ENCODE measurements at places on chromosomes 5 and 9.

DNA sequence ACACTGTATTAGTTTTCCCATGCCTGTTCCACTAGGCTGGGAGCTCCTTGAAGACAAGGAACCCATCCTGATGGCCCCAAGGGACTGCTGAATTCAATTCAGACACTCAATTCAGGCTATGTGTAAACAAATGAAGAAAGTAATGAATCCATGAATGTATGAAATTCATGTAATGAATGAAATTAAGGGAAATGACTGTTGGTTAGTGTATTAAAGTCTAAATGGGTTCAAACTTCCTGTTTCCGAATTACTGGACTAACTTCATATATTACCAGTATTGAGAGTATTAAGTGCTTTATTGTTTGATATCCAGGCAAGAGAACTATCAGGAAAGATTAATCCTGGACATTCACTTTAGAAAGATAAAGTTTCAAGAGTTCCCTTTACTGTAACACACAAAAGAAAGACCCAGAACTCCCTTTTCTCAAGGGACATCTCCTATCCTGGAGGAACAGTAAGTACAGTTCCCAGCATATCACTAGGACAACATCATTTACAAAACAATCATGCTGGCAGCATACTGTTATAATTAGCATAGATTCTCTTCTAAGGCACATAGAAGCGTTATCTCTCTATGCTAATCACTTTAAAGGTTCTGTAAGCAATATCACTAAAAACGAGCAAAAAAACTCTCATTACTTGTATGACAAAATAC, 28.5 kb upstream of the IFNK start:
- DNase-seq = no peak

- DNase-seq = no peak
These were observed 1173.7 kb upstream of the SEMA6A start for GRCh38 chr5:117748336-117748735.

- DNase-seq = no peak
These were observed at the start of gene RNF180 for GRCh38 chr5:64165500-64166200. Gene RNF180, plus strand, starts transcription at chr5:64165843. Its CDS starts 34,965 bp downstream, at chr5:64200808.

- no peak for DNase-seq
These were observed 27.5 kb upstream of the NCS1 start for GRCh38 chr9:130144703-130145102.

GRCh38 chr5:134969166-134969565, 1.5 kb downstream of the CATSPER3 start:
- DNase-seq = no peak

DNA sequence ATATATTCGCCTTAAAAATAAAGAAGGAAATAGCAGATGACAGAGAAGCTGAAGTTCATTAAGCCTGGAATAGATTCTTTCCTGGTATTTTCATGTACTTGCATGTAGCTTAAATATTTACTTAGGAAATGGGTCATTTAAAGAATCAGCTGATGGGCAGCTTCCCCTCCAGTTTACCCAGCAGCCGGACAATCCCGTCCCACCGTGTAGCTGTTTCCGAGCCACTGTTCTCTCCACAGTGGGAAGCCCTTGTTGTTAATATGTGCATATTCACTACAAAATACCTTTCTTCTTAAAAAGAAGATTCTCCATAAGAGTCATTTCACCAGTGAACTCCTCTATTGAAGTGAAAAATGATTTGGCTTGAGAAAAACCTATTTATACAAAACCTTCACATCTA, 187.0 kb downstream of the FANCC start:
- DNase-seq = no peak

DNA sequence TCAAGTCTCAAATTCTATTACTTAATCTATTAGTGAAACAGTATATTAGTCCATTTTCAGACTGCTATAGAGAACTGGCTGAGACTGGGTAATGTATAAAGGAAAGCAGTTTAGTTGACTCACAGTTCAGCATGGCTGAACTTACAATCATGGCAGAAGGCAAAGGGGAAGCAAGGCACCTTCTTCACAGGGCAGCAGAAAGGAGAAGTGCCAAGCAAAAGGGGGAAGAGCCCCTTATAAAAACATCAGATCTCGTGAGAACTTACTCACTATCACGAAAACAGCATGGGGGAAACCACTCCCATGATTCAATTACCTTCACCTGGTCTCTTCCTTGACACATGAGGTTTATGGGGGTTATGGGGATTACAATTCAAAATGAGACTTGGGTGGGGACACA, 67.9 kb upstream of the CHSY3 start:
- peak; percentile 23 for DNase-seq

DNA sequence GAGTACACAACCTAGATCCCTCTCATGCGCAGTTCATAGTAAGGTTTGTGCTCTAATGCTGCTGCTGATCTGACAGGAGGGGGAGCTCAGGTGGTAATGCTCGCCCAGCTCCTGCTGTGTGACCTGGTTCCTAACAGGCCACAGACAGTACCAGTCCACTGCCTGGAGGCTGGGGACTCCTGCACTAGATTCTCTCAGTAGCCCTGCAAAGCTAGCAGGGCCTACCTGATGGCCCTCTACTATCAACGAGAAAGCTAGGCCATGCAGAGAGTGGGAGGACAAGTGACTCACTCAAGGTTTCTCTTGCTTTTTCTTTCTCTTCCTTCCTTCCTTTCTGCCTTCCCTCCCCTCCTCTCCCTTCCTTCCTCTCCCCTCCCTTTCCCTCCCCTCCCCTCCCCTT, 55.1 kb upstream of the TEX48 start:
- DNase-seq = no peak

DNA sequence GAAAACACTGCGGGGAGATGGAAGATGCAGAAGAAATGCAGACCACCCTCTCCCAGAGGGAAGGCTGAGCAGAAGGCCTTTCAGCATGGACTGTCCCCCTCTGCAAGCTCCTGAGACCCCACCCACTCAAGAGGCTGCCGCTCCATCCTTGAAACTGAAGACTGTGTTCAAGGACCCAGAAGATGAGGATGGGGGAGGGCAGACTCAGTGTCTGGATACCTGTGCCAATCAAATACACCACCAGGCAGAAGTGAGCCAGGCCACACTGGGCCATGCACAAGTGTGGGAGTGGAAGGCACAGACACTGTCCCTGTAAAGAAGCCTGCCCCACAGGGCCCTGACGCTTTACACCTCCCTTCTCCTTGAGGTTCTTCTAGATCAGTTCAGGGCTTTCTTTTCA, 40.0 kb upstream of the IPPK start:
- no peak for DNase-seq

- DNase-seq = no peak
These were observed 32.2 kb upstream of the ENHO start for GRCh38 chr9:34555002-34555348.

GRCh38 chr9:137129456-137130175, 9.3 kb upstream of the GRIN1 start:
- DNase-seq = peak; percentile 92

DNA sequence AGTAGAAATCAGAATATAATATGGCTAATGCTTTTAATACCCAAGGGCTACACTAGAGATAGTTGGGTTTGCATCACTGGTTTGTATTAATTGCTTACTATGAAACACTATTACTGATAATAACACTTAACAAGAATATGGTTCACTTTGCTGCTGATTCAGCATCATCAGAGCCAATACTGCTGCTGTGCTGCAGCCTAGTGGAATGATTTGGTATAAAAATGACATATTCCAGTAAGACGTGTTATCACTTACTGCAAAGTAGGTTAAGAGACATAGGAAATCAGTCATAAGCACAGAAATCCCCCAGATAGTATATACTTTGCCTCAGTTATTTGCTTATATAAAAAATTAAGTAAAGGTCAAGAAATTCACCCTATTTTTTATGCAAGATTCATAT, 2.8 kb downstream of the CDH10 start:
- DNase-seq = peak; percentile 79

GRCh38 chr5:159057426-159057825, 42.3 kb downstream of the EBF1 start:
- no peak for DNase-seq

- no peak for DNase-seq
These were observed 41.6 kb upstream of the PPP2CA start for GRCh38 chr5:134267366-134268018.

- no peak for DNase-seq
These were observed 147.0 kb upstream of the ZNF366 start for GRCh38 chr5:72654231-72654630.

GRCh38 chr5:126182971-126183695, 240.1 kb upstream of the GRAMD2B start:
- no peak for DNase-seq

- DNase-seq = peak; percentile 22
These were observed 42.5 kb downstream of the RALGPS1 start for GRCh38 chr9:126956917-126957686.

GRCh38 chr5:14168144-14168792, 25.1 kb downstream of the TRIO start:
- no peak for DNase-seq

- no peak for DNase-seq
These were observed 31.5 kb downstream of the ZSWIM6 start for GRCh38 chr5:61363401-61364114.

- no peak for DNase-seq
These were observed 232.1 kb downstream of the MAN2A1 start for GRCh38 chr5:109921735-109922380.

DNA sequence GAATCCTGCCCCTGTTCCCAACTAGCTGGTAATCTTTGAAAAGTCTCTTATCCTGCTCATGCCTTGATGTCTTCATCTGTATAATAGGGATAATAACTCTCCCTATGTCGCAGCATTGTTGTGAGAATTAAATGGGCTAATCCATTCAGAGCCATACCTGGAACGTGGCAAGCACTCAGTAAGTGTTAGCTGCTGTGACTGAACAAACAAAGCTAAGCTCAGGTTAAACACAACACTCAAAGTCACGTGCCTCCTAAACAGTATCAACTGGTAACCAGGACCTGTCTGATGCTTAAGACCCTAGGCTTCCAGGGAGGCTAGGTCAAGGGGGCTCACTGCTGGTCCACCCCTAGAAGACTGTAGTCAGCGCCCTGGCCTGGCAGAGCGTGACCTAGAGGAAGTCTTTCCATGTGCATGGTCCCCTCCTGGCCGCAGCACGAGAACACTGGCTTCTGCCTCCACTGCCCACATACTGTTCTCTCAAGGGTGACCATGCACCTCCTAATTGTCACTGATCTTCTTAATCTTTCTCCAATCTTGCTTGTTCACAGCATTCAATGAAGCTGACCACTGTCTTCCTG, 211.1 kb downstream of the TTLL11 start:
- DNase-seq = no peak

DNA sequence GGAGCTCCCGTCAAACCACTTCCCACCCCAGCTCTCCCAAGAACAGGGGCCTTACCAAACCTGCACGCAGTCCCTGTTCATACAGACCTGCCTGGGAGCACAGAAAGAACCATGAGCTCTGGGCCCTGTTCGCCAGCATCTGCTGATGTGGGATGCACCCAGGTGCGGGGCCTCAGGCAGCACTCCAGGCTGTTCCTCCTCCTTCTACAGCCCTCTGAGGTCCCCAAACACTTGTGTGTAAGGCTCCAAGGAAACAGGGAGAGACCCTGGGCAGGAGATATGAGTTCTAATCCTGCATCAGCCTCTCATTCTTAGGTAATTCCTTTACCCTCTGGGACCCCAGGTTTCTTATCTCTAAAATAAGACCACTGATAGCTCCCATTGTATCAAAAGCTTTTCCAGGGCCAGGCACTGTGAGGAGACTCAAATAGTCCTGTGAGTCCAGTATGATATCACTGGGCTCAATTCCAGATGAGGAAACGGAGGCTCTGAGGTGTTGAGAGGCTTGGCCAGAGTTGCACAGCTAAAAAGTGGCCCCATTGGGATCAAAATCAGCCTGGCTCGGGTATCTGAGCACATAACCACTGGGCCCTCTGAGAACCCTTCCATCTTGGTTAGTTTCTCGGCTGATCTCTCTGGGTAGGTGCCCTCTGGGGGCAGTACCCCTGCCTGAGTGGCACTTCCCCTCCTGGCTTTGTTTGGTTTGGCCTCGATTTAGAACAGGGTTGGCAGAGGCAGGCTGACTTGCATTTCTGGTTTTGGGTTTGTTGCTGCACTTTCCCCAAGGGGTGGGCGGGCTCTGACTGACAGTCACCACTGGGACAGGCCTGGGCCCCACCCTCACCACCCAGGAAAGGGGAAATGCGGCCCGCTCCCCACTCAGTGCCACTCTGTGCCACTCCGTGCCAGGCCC, 116.8 kb downstream of the RGS3 start:
- no peak for DNase-seq

Measured in OCI-M1 (cell line).